Osteocyte (in vitro differentiated cells): ENCODE measurements at places on chromosomes 13 and 19. TPM values are rescaled to one million over a fixed set of nuclear protein-coding genes. Genes with fewer than 3 reads are reported as not detected.

The IZUMO1 gene
- total RNA-seq, result not detected in 2 replicates

DNA sequence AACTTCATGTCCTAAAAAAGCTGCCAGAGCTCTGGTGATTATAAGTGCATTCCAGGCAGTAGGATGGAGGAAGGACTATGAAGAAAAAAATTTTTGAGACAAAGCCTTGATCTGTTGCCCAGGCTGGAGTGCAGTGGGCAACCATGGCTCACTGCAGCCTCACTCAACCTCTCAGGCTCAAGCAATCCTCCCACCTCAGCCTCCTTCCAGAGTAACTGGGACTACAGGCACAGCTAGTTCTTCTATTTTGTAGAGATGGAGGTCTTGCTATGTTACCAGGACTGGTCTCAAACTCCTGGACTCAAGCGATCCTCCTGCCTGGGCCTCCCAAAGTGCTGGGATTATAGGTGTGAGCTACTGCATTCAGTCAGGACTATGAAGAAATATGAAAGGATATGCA lies 161.2 kb downstream of the IRS2 start:
- DNase-seq, result no peak

DNA sequence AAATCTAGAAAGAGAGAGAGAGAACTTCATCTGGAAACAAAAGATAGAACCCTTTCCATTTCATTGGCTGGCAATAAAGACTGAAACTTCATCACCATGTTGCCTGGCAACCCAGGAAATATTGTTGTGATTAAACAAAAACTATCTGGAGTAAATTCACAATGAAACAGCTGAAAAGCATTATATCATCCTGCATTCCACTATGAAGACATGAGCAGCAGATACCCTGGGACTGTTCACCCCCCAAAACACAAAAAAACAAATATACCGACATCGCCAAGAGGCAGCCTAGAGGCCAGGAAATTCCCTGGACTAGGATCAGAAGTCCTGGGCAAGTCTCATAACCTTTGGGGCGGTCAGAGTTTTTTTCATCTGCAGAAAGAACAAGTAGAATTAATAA lies 158.3 kb downstream of the FOXO1 start:
- no peak for DNase-seq

- no peak for DNase-seq
These were observed 9.9 kb upstream of the RABAC1 start for GRCh38 chr19:41968751-41969595.

DNA sequence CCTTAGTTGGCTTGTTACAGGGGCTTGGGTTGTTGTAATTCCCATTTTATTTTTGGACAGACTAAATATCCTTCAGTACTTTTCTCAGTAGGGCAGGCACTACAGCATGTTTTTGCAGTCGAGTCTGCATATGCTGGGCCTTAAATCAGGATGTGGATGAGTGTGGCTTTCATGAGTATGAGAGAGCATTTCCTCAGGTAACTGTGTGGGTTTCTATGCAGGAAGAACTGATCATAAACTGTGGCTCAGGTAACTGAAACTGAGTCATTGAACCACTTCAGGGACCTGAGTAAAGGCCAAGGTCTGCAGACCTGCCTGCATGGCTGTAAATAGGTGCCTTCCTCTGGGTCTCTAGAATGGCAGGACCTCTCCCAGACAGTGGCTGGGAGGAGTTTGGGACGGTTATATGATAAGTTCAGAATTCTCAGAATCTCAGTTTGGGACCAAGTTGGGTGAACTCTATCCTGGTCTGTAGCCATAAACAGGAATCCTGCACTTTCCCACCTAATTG lies 112.1 kb downstream of the ZNF737 start:
- DNase-seq, result no peak

GRCh38 chr13:111202156-111202621 lies 87.1 kb downstream of the ARHGEF7 start:
- no peak for DNase-seq

The RFXAP gene
- 4.9 and 9.4 TPM in 2 replicates for total RNA-seq

The AP1M2 gene
- not detected in 2 replicates for total RNA-seq

- DNase-seq, result peak; percentile 91
These were observed at the start of the genes MAN2B1 and WDR83 for GRCh38 chr19:12666265-12667048. TSS of gene MAN2B1 (minus strand) at chr19:12666742. CDS start at chr19:12666701, 41 bp downstream. TSS of gene WDR83 (plus strand) at chr19:12666807. CDS start at chr19:12669791, 2,984 bp downstream.

DNA sequence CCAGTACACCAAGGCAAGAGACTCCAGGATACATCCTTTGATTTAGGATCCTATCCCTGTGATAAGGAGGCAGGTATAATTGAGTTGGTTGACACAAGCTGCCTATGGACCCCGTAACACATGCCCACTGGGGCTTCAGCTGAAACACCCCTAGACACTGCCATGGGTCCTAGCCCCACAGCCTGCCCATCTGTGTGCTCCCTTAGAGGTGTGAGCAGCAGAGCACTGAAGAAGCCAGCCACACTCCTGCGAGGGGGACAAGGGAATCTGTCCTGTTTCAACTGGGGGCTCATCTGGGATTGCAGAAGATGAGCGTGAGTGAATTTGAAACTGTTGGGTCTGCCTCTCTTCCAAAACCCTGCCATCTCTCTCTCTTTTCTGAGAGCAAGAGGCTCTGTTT lies 385.9 kb upstream of the SLITRK6 start:
- DNase-seq, result peak; percentile 64

DNA sequence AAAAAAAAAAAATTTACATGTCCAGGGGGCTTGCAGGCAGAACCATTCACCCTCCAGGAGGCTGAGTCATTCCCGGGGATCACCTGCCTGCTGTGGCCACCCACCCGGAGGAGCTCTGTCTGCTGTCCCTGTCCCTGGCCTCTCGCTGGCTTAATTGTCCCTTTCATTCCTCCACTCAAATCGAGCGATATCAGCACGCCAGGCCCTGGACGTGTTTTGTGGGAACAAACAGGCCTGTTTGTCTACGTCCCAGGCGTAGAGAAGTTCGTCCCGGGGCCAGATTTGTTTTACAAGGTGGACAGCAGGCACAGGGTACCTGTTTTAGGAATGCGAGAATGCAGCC lies 21.2 kb downstream of the SULT2B1 start:
- no peak for DNase-seq

The NAPSA gene
- total RNA-seq, result 0.16 and 1.3 TPM in 2 replicates

GRCh38 chr13:102960959-102961358 lies 105.3 kb downstream of the SLC10A2 start:
- no peak for DNase-seq

GRCh38 chr19:48813123-48813913 lies 2.5 kb upstream of the BCAT2 start:
- DNase-seq, result no peak

- DNase-seq, result no peak
These were observed 394.3 kb downstream of the PCDH17 start for GRCh38 chr13:58025821-58026220.

The CA11 gene
- 34.2 and 40.7 TPM in 2 replicates for total RNA-seq

GRCh38 chr13:51797664-51798488 lies 6.1 kb downstream of the DHRS12 start:
- no peak for DNase-seq

The LILRB2 gene
- total RNA-seq, result not detected in 2 replicates

GRCh38 chr19:28330831-28331230 lies 882.1 kb downstream of the UQCRFS1 start:
- no peak for DNase-seq

DNA sequence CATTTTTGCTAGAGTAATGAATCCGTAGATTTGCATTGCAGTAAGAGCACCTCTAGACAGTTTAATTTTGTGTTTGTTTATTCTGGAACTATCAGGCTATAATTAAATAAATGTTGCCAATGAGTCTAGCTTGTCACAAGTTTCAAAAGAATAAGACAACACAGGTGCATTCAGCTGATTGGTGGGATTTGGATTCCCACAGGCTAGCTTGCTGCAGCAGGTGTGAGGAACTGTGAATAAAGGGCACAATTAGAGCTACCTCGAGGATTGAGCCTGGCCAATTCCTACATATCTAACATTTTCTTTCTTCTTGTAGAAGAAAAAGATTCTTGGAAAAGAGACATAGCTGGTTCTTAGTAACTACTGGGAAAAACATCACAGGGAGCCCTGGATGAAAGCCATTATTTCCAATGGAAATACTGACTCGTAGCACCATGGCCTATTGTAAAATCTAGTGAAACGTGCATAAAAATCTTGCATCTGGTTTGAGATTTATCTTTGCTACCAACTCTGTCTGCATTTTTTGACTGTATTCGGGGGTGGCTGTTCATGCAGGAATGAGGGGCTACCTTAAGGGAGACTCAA lies 360.9 kb downstream of the FGF9 start:
- no peak for DNase-seq

The SYCN gene
- total RNA-seq, result not detected in 2 replicates

DNA sequence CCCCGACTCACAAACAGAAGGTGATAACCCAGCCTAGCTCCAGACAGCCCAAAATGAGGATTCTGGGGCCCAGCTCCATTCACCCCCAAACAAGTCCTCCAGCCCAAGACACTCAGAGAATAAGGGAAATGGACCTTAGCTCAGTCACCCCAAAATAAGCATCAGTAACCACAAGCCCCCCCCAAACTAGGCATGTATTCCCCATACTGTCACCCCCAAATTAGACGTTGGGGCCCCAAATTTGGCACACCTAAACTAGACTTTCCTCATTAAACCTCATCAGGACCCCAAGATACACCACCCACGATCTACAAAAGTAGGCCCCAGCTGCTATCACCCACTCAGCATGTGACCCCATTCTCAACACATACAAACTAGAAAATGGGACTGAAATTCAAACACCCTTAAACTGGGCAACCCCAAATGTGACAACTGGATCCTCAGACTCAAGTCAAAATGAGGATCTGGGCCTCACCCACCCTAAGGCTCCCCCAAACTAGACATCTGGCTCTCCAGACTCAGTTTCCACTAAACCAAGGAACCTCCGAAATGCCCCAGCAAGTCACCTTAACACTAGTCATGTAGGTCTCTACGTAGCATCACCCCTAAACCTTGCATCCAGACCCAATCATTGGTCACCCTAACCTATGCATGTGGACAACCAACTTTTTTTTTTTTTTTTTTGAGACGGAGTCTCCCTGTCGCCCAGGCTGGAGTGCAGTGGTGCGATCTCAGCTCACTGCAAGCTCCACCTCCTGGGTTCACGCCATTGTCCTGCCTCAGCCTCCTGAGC lies 13.4 kb upstream of the ERFL start:
- DNase-seq, result no peak

- DNase-seq, result no peak
These were observed 253.0 kb downstream of the PCDH9 start for GRCh38 chr13:66977161-66977560.

GRCh38 chr13:113159701-113160100 lies 1.3 kb downstream of the PROZ start:
- no peak for DNase-seq

- DNase-seq, result no peak
These were observed 32.4 kb downstream of the RASA3 start for GRCh38 chr13:114099918-114100445.

GRCh38 chr13:23463661-23464060 lies 30.2 kb upstream of the SACS start:
- DNase-seq, result no peak

GRCh38 chr19:11673608-11674041 lies 65.1 kb downstream of the ZNF823 start:
- no peak for DNase-seq

DNA sequence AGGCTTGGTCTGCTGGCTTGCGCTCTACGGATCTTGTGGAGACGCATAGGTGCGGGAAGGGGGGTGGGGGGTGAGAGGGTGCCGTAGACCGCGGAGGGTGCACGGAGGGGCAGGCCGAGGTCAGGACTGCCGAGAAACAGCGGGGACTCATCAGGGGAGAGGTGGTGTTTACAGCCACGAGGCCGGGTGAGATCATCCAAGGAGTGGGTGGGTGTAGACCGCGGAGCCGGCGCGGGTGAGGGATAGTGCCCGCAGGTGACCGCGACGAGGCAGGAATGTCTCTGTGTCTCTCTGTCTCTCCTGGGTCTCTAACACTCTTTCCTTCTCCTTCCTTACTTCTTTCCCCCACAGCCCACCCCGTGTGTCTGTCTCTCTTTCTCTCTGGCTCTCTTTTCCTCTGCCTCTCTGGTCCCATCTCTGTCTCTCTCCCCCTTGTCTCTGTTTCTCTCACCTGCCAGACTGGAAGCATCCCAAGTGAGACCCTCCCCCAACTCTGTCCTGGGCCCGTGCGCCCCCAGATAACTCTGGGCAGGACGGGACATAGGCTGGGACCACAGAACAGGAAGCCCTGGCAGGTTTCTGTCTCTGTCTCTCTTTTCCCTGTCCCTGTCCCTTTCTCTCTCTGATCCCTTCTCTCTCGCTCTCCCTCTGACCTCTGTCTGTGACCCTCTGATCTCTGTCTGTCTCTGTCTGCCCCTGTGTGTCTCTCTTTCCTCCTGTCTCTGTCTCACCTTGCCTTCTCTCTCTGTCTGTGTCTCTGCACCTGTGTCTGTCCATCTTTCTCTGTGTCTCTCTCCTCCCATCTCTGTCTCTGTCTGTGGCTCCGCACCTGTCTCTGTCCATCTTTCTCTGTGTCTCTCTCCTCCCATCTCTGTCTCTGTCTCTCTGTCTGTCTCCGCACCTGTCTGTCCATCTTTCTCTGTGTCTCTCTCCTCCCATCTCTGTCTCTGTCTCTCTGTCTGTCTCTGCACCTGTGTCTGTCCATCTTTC lies 1.8 kb upstream of the KLK4 start:
- no peak for DNase-seq

DNA sequence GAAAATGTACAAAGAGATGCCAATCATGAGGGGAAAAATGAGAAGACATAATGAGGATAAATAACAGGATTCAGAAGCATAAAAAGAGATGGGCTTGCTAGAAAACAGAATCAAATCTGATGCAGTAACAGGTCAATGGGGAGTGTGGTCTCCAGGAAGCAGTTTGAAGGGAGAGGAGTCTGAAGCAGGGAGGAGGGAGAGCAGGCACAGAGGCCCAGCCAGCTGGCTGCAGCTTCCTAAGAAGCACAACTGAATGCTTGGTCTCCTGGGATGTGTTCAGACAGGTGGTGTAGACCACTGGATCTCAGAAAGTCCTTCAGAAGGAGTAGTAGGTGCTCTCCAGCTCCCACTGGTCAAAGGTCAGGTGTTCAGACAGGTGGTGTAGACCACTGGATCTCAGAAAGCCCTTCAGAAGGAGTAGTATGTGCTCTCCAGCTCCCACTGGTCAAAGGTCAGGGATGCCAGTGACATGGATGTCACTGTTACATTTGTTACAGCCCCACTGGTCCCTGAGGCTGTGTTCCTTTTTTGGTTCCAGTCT lies 68.3 kb upstream of the UBAC2 start:
- DNase-seq, result peak; percentile 49

DNA sequence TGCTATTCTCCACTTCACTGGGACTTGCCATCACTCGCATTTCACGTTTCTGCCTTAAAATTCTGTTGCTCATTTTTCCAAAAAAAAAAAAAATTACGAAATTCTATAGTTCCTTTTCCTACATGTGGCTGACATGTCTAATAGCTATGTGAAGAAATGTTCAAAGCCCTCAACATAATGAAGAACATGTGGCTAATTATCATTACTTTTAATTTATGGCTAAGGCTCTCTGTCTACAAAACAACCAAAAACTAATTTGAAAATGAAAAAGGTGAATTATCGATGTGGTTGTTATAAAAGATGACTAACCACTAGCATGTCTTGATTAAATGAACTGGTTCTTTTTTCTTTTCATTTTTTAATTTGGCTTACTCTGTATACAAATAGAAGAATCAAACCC lies 940.0 kb downstream of the EFNB2 start:
- no peak for DNase-seq

GRCh38 chr13:30918662-30919405 lies 12.8 kb downstream of the MEDAG start:
- no peak for DNase-seq

- DNase-seq, result no peak
These were observed 122.6 kb upstream of the SLC10A2 start for GRCh38 chr13:103188713-103189326.

The GSX1 gene
- not detected in 2 replicates for total RNA-seq
